ENCODE measurements at places on chromosomes 2 and 18.

GRCh38 chr2:222959358-222959757 is 92.6 kb upstream of the KCNE4 start:
- peak; percentile 97 for DNase-seq

- DNase-seq, result peak; percentile 43
Observed at GRCh38 chr18:75346671-75347070, 80.8 kb downstream of the SMIM21 start.

DNA sequence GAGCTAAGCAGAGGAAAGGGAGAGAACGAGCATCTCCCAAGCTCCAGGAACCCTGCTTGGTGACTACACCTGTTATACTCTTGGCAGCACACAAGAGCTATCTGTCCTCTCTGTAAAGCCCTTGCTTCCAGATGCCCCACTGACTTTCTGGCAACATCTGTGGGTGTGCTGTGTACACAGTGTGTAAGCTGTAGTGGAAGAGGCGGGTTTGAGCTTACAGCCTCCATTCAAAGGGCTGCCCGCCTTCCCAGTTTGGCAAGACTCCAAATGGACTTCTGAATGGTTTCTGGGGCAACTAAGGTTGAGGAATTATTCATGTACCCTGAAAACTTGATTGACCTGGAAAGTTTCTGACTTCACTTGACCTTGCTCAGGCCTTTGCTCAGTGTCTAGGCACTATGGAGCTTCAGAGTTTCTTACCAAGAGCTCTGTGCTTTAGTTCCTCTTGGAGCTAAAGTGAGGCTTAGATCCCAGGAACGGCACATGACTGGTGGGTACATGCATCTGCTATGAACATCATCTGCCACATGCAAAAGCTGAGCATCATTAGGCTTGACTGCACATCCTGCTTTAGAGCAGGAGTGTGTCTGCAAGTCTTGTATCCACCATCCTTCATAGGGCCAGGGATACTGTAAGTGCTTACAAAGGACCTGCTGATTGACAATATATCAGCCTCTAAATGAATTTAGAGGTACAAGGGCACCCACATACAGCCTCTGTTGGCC is 290.9 kb upstream of the SIX2 start:
- no peak for DNase-seq

DNA sequence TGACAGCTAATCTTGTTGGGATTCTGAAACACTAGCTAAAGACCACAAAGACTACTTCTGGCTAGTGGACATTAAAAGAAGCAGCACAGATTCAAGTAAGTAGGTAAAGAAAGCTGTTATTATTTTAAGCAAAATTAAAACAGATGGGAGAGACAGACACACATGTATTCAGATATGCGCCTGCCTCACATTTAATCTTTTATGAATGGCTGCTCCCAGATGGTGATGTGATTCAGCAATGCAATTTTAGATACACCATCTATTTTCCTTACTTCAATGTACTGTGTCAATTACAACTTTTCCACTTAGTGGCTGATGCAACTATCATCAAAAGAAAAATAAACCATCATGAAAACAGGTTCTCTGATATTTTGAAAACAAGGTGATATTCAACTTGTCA is 133.0 kb upstream of the PGAP1 start:
- no peak for DNase-seq

DNA sequence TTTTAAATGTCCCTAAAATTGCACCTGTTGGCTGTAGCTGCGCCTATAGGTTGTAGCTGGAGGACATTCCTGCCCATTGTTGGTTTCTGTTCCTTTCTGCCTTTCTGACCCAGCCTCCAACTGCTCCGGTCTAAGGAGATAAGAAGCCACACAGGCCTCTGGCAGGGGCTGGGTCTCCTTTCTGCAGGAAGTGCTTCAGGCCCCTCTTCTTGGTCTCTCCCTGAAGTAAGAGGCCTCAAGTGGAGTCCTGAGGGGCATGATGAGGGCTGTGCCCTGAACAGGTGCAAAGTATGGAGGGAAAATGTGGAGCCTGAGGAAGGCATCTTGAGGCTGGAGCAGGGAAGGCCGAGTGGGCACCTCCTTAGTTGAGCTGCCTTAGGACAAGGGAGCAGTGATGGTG is 10.4 kb upstream of the SFTPB start:
- no peak for DNase-seq

DNA sequence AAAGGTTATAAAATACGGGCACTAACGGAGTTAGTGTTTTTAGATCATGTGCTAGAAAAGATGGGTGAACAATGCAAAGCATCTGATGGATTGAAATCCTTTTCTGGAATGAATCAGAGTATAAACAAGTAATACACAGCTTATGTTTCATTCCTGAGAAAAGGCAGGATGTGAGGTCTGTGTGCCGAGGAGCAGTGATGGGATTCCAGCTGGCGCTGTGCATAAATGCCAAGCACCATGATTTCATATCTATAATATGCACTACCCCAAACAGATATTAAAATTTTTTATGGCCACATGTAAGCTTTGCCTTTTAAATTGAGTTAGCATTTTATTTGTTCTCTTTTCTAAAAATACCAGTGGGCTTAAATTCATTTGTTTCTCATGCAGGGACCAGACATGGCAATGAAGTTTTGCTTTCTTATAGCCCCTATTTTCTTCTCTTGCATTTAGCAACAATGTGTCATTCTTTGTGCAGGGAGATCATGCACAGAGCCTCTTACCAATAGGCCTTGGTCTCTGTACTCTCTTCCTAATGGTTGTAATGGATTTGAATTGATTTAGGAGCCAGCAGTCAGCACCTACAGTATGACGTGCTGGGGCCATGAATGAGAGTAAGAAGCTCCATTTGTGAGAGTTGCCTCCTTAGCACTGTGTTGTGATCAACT is 323.9 kb downstream of the SLC8A1 start:
- DNase-seq, result no peak

DNA sequence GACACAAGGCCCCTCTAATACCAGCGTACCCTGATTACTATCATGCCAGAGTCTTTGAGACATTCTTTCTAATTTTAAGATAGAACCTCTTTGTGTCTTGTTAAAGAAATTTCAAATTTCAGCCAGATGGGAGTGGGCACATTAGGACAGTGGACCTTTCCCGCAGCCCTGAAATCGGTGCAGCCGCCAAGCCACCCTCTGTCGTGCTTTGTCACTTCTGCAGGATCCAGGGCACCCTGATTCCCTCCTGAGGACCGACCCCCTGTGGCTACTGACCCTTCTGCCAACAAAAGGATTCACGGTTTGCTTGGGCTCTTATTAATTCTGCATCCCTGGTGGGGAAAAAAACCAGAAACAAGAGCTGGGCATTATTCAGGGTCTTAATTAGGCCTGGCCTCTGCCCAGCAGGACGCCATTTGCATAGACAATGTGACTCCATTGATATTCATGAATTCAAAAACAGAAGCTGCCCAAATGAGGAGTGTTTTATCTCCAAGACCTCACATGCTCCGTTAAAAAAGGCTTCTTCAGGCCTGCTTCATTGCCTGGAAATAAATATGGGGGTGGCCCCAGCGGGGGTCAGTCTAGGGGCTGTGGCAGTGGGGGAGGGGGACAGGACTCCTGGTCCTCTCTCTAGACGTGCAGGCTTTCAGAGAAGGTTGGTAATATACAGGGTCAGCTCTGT is 116.9 kb downstream of the ALPK2 start:
- DNase-seq, result no peak

DNA sequence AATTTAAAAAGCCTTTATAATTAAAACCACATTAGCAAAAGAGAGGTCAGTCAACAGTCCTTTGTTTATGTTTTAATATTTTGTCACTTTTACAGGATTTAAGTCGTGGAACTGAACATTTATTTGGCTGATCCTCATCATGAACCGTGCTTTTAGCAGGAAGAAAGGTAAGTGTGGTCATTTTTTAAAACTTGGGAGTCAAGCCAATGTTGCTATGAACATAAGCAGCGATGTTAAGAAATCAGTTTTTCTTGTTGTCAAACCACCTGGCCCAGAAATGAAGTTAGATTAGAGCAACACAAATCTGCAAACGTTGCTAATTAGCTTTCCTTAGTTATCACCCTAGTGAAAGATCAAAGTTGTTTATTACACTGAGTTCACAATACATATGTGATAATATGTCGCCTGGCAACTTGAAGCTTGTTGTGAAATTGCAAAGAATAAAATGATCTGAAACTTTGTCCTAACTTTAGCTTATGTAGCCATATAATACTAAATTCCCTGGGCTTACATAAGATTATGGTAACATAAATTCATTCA is 186.0 kb downstream of the GULP1 start:
- no peak for DNase-seq

DNA sequence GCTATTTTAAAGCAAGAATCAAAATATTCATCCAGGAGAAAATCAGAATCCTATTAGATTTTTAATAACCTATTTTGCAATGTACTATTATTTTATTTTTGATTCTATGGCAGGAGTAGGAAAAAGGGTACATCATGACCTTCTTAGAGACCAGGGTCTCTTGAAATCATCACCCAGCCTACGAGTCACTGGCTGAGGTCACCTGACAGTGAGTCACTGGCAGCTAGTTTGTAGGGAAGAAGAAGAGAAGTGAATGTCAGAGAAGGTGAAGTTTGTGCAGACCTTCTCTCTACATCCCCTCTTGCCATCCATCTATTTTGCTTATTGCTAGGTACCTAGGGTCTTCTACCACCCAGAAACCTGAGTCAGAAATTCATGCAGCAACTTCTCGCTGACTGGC is 144.2 kb downstream of the ALK start:
- DNase-seq, result peak; percentile 14

DNA sequence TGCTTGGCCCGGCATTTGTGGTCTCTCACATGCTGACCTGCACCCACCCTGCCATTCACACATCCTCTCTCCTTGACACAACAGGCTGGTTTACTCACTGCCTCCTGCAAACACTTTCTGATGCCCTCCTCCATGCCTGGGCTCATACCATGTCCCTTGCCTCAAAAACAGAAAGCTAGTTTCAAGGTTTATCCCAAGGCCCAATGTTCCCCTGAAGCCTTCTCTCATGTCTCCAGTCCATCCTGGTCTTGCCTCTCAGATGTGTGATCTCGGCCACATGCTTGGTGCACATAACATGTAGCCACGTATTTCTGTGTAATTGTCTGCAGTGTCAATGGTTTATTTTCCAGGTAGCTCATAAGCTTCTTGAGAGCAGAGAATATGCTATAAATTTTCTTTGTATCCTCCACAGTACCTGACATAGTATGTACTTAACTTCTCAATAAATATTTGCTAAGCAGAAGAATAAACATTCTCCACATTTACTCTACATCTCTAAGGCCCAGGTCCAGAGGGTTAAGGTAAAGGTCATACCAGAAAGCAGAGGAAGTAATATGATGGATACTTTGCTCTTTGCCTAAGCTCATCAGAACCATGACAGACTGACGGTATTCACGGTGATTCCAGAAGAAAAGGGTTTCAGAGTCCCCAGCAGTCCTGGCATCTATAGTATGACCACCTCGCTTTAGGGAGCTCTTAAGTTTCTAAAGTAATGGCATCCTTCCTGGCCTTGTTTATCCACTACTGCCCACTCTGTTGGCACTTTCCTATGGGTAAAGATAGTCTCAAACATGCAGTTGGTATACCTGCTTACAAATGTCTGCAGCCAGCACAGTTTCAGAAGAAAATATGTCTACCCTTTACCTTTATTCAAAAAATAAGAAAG is 163.4 kb upstream of the ZFP36L2 start:
- no peak for DNase-seq

DNA sequence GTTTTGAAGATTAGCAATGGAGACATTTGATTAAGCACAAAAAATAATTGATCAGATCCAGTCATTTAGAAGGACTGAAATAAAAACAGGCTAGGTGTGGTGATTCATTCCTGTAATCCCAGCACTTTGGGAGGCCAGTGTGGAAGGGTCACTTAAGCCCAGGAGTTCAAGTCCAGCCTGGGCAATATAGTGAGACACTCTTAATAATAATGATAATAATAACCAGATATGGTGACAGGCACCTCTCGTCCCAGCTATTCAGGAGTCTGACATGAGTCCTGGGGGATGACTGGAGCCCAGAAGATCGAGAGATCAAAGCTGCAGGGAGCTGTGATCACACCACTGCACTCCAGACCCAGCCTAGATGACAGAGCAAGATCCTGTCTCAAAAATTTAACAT is 3.5 kb upstream of the FN1 start:
- DNase-seq, result no peak

All from M059J (cell line).